ENCODE measurements at places on chromosomes 5 and 9. TPM values are rescaled to one million over a fixed set of nuclear protein-coding genes. Genes with fewer than 3 reads are reported as not detected.

The SLC34A1 gene
- polyA plus RNA-seq: not detected

The PCDHGA8 gene
- not detected for polyA plus RNA-seq

The CDH9 gene
- not detected for polyA plus RNA-seq

The PURA gene
- polyA plus RNA-seq: 2.4 TPM

The ZFYVE16 gene
- 9.2 TPM for polyA plus RNA-seq

The DRD1 gene
- polyA plus RNA-seq: not detected

The RNF208 gene
- polyA plus RNA-seq: not detected

The IFNB1 gene
- not detected for polyA plus RNA-seq

The SAP30L gene
- polyA plus RNA-seq: 16.0 TPM

The SLC34A3 gene
- polyA plus RNA-seq: not detected

The TNFSF15 gene
- polyA plus RNA-seq: not detected

The ABLIM3 gene
- not detected for polyA plus RNA-seq

The PRLR gene
- polyA plus RNA-seq: not detected

The SLC12A2 gene
- polyA plus RNA-seq: 11.0 TPM

The CCL27 gene
- not detected for polyA plus RNA-seq

The IL4 gene
- not detected for polyA plus RNA-seq

The AQP7 gene
- not detected for polyA plus RNA-seq

The SLCO6A1 gene
- polyA plus RNA-seq: not detected
